ENCODE measurements at places on chromosomes 1 and 21. TPM values are rescaled to one million over a fixed set of nuclear protein-coding genes. Genes with fewer than 3 reads are reported as not detected.

The HMGB4 gene
- not detected for total RNA-seq

The LIPI gene
- not detected for total RNA-seq

The SERPINC1 gene
- not detected for total RNA-seq

GRCh38 chr1:42143896-42144710, 9.1 kb upstream of the GUCA2B start:
- no peak for DNase-seq

- DNase-seq = no peak
These were observed 30.0 kb upstream of the PM20D1 start for GRCh38 chr1:205879974-205880373.

DNA sequence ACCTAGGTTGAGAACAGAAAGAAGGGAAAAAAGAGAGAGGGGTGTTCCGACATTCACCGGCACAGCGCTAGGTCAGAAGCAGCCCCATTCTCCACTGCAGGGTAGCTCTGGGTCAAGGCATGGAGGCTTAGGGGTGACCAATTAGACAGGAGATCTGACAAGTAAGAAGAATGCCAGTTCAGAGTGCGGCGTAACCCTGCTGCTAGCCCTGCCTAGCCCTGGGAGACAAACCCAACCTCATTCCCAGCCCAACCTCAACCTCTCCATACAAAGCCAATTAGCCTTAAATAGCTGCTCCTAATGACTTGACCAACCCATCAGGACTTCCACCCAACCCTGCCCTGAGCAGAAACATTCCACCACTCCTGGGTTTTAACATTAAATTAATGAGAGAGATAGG, 3.4 kb downstream of the PRELP start:
- DNase-seq = no peak

- DNase-seq = no peak
These were observed 402.7 kb upstream of the ADGRL2 start for GRCh38 chr1:81398041-81398440.
